Lower lobe of right lung (tissue), 2 donors: ENCODE measurements at places on chromosomes 5 and 9. TPM values are rescaled to one million over a fixed set of nuclear protein-coding genes. Genes with fewer than 3 reads are reported as not detected.

PCDHB12 gene
- total RNA-seq: 1.7 TPM

DNA sequence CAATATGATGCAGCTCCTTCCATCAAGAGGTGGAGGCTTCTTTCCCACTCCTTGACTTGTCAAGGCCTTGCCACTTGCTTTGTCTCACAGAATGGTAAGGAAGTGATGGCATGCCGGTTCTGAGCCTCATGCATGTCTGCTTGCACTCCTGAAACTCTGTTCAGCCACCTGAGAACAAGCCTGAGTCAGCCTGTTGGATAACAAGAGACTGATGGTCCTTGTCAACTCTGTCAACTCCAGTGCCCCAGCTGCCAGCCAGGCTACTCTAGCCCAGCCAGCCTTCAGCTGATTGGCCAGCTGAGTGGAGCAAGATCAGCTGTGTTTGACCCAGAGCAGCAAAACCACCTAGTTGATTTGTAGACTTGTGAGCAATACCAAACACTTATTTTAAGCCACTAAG is 4.4 kb upstream of the TENT4A start:
- DNase-seq: no peak

DNA sequence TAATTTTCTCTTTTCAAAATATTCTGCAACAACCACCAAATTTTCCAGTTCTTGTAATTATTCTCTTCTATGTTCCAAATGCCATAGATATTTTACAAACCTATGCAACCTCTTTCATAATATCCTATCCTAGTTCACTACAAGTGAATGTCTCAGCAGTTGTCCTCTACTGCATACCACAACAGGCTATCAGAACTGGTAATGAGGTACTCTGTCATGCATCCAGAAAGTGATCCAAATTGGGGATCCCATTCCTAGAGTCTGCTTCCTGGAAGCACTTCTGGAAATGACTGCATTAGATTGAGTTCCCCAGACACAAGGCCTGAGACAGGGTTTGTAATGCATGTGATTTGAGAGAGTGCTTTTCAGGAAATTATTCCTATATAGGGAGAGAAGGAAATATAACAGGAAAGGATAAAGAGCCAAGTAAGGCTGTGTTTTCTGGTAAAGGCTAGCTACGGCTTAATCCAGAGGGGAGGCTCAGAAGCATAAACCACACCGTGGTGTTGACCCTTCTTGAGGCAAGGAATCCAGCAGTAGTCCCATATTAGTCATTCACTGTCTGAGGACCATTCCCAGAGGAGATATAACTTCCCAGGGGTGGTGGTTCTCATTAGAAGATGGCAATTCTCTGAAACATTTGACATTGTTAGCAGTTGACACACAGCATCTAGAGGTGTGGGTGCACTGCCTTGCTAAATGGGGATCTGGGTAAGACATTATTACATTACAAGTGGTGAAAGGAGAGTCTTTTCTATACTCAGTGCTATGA is 80.3 kb upstream of the FST start:
- no peak for DNase-seq

GRCh38 chr5:137822984-137823383 is 44.7 kb upstream of the MYOT start:
- DNase-seq: no peak

- peak; percentile 47 for DNase-seq
Observed at GRCh38 chr5:1883120-1883924, 597 bp upstream of the IRX4 start.

DNA sequence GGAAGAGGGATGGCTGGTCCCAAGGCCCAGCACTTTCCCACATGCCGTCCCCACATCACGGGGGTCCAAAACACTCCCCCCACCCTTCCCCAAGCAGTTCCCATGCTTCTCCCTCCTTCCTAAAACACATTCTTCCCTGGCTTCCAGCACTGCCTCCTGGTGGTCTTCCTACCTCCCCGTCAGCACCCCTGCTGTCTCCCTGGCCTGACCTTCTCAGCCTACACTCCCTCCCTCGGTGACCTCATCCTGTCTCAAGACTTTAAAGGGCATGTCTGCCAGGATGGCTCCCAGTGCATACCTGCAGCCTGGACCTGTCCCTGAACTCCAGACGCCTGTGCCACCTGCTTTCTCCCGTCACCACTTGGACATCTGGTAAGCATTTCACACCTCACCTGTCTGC is 4.3 kb upstream of the NCS1 start:
- no peak for DNase-seq
